ENCODE measurements at places on chromosomes 4 and X. TPM values are rescaled to one million over a fixed set of nuclear protein-coding genes. Genes with fewer than 3 reads are reported as not detected.
A peak's percentile ranks its signal among the peaks of the same experiment; 100 is the strongest.

DNA sequence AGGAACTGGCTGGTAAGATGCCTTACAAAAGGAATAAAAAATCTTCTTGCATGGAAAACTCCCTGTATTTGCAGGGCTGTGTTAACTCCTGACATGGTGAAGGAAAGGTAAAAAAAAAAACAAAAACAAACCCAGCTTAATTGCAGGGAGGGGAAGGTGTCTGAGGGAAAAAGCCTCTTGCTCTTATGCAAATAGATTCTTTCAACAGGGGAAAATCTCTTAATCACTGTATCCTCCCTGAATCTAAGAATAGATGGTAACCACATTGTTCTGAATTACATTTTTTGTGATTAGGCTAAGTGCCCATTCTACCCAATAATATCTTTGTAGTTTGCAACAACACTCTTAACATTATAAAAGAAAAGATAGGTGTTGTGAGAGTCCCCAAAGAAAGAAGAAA lies 172.6 kb downstream of the RBM46 start:
- no peak for DNase-seq
- no peak overlapping the region for H3K27ac ChIP-seq
- H3K4me3 ChIP-seq, result no peak overlapping the region
- no peaks in the 10 kb centered on the region for H3K4me1 ChIP-seq
- H3K36me3 ChIP-seq, result no peaks in the 10 kb centered on the region

- H3K27me3 ChIP-seq, result peaks cover 11% of the 10 kb centered on the region
- H3K27ac ChIP-seq, result no peak overlapping the region
- peaks cover 4% of the 10 kb centered on the region for H3K4me1 ChIP-seq
- no peaks in the 10 kb centered on the region for H3K36me3 ChIP-seq
Observed at GRCh38 chrX:153746359-153746758, 17.7 kb upstream of the PLXNB3 start.

GRCh38 chrX:132292793-132293192 lies 73.5 kb upstream of the RAP2C start:
- no peaks in the 10 kb centered on the region for H3K36me3 ChIP-seq
- H3K27me3 ChIP-seq, result no peaks in the 10 kb centered on the region
- no peaks in the 10 kb centered on the region for H3K4me1 ChIP-seq
- H3K27ac ChIP-seq, result no peak overlapping the region
- no peak overlapping the region for H3K4me3 ChIP-seq
- peak; percentile 30 for DNase-seq

- no peaks in the 10 kb centered on the region for H3K36me3 ChIP-seq
- no peak overlapping the region for H3K27ac ChIP-seq
- no peak for DNase-seq
- no peaks in the 10 kb centered on the region for H3K4me1 ChIP-seq
- H3K4me3 ChIP-seq, result no peak overlapping the region
Observed at GRCh38 chr4:84809946-84810345, 156.5 kb downstream of the WDFY3 start.

- no peaks in the 10 kb centered on the region for H3K27me3 ChIP-seq
- no peaks in the 10 kb centered on the region for H3K4me1 ChIP-seq
- no peaks in the 10 kb centered on the region for H3K36me3 ChIP-seq
- no peak for DNase-seq
- no peak overlapping the region for H3K27ac ChIP-seq
Observed at GRCh38 chr4:126959056-126959745, 673.6 kb upstream of the INTU start.

GRCh38 chrX:71996136-71996535 lies 85.5 kb downstream of the NHSL2 start:
- H3K27ac ChIP-seq, result no peak overlapping the region
- H3K4me3 ChIP-seq, result no peak overlapping the region
- DNase-seq, result no peak
- H3K36me3 ChIP-seq, result no peaks in the 10 kb centered on the region

DNA sequence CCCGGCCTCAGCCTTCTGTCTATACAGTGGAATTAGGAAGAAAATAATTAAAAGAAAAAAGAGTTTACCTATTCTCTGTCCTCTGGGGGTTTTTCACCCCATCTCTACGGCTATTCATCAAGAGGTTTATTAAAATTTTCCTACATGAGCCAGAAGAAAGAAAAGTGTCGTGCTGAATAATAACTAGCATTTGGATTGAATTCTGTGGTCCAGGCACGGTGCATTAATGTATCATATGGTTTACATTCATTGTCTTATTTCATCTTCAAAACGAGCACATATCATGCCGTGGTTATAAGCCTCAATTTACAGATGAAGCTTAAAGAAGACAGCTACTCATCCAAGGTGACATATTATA lies 5.4 kb upstream of the NAA15 start:
- peaks cover 25% of the 10 kb centered on the region for H3K36me3 ChIP-seq
- H3K27me3 ChIP-seq, result no peaks in the 10 kb centered on the region
- no peak for DNase-seq
- H3K27ac ChIP-seq, result peak overlapping the region; percentile 98
- H3K4me3 ChIP-seq, result peak overlapping the region; percentile 90

- no peaks in the 10 kb centered on the region for H3K4me1 ChIP-seq
- no peak for DNase-seq
- H3K36me3 ChIP-seq, result no peaks in the 10 kb centered on the region
- no peak overlapping the region for H3K4me3 ChIP-seq
- peaks cover 6% of the 10 kb centered on the region for H3K27me3 ChIP-seq
- H3K27ac ChIP-seq, result no peak overlapping the region
Observed at GRCh38 chr4:38930204-38930603, 62.6 kb downstream of the FAM114A1 start.

GRCh38 chr4:113012786-113013185 lies 36.7 kb upstream of the ANK2 start:
- H3K4me1 ChIP-seq, result no peaks in the 10 kb centered on the region
- no peak overlapping the region for H3K4me3 ChIP-seq
- no peak for DNase-seq
- no peak overlapping the region for H3K27ac ChIP-seq

DNA sequence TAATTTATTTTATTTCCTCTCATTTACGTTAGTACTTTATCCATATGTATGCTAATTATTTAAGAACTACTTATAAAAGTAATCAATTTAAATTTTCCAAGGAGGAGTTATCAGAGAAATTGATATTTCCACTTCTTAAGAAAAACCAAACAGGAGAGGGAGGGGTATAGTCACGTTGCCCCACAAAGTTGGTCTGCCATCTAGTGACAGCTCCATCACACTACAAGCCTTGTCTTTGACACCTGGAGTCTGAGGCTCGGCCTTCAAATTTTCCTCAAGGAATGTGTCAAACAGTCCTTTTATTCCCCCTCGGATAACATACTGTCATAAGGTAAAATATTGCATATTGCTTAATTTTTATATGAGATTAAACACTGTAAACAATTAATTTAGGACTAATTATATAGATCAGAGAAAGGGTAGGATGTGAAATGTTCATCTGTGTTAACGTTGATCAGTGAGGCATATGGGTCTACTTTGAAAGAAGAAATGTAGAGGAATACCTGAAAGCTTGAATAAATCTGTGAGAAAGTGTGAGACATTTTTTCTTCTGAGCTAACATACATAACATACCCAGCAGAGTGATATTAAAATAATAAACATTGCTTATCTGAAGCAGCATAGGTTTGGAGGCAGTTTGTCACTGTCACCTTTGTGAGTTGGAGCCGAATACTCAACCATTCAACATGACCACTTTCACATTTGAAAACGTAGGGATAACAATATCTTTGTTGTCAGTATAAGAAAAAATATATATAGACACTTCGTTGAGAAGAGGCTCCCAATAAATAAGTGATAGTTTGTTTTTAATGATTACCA lies 114.4 kb downstream of the GLRA3 start:
- no peak overlapping the region for H3K27ac ChIP-seq
- no peak overlapping the region for H3K4me3 ChIP-seq

GRCh38 chr4:7655511-7656243 lies 220.9 kb upstream of the PSAPL1 start:
- no peaks in the 10 kb centered on the region for H3K27me3 ChIP-seq
- no peak for DNase-seq
- no peak overlapping the region for H3K4me3 ChIP-seq
- no peak overlapping the region for H3K27ac ChIP-seq
- no peaks in the 10 kb centered on the region for H3K36me3 ChIP-seq
- H3K4me1 ChIP-seq, result peaks cover 16% of the 10 kb centered on the region

DNA sequence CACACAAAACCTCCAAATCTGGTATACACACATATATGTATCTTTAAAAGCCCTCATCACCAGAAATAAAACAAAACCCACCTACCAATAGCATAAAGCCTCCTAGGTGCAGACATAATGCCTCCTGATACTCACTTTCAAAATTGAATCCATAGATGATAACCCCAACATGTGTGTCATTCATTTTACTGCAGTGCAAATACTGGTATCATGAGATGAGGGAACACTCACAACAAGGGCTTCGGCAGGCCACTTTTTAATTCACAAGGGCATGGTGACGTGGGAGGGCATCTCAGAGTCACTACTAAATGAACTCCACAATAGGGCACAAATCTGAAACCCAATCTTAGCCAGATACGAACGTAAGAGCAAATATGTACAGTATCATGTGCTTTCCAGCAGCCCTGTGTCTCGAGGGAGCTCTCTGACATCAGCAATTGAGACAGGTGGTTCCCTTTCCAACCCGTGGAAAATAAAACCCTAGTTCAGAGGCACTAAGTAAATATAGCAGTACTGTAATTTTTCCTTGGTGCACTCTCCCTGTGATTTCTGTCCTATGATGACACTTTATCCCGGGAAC lies 14.1 kb upstream of the PPARGC1A start:
- no peak overlapping the region for H3K27ac ChIP-seq
- H3K27me3 ChIP-seq, result no peaks in the 10 kb centered on the region
- H3K4me3 ChIP-seq, result no peak overlapping the region
- no peaks in the 10 kb centered on the region for H3K4me1 ChIP-seq
- no peak for DNase-seq

- no peak for DNase-seq
- H3K4me3 ChIP-seq, result no peak overlapping the region
- no peaks in the 10 kb centered on the region for H3K36me3 ChIP-seq
- H3K4me1 ChIP-seq, result no peaks in the 10 kb centered on the region
- no peak overlapping the region for H3K27ac ChIP-seq
Observed at GRCh38 chr4:115675719-115676118, 562.3 kb upstream of the NDST4 start.

DMRTC1 gene
- not detected for total RNA-seq

ASB12 gene
- total RNA-seq, result not detected

PPBP gene
- not detected for total RNA-seq

BANK1 gene
- total RNA-seq, result 0.10 TPM

TLR2 gene
- 0.97 TPM for total RNA-seq

All from activated CD4-positive, alpha-beta T cell treated with anti-CD3 and anti-CD28 coated beads, Interleukin-2, amount 10 ng/mL, durations not matched to agents 7 days and 5 days (primary cell).